HEK293T (cell line): ENCODE measurements at places on chromosomes 7 and 10.

- no peak for DNase-seq
Observed at GRCh38 chr7:114879554-114879953, 42.3 kb upstream of the MDFIC start.

GRCh38 chr7:111394891-111395290, 167.4 kb downstream of the IMMP2L start:
- DNase-seq, result no peak

GRCh38 chr7:32910195-32910594, 18.6 kb upstream of the KBTBD2 start:
- no peak for DNase-seq

- DNase-seq, result peak; percentile 79
Observed at GRCh38 chr10:118241229-118242137, 100.6 kb downstream of the FAM204A start.

GRCh38 chr7:156155988-156156733, 343.9 kb upstream of the SHH start:
- no peak for DNase-seq

- DNase-seq, result no peak
Observed at GRCh38 chr10:69951658-69952057, 101.0 kb upstream of the MACROH2A2 start.

DNA sequence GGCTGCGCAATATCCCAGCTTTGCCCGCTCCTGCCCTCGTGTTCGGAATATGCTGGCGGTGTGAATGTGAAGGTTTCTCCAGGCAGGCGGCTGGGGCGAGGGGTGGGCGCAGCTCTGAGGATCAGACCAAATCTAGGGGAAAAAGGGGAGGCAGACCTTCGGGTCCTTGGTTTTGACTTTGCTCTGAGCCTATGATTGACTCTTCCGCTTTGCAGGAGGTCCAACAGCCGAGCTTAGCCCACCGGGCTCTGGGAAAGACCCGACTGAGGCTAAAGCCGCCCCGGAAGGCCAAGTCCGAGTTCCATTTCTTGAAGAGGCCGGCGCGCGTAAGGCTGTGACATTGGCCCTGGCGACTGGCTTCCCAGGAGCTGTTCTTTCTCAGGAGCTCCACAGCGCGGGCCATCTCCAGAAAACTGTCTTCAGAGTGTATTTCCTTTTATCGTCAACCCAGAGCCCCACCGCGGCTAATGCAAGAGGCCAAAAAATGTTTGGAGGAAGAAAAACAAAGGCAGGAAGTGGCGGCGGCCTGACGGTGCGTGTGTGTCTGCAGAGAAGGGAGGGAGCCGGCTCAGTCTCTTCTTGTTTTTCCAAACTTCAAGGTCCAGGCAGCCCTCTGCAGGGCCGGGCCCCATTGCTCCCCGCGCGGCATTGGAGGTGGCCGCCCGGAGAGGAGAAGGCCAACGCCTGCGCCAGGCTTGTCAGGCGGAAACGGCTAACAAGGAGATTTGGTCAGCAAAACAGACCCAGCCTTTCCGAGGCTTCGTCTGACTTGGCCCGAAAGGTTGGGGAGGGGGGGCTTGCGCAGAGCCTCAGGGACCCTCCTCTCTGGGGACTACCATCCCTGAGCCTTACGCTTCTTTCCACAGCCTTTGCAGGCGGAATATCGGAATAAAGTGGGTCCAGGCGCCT, 3.6 kb upstream of the HOXA11 start:
- DNase-seq, result no peak

DNA sequence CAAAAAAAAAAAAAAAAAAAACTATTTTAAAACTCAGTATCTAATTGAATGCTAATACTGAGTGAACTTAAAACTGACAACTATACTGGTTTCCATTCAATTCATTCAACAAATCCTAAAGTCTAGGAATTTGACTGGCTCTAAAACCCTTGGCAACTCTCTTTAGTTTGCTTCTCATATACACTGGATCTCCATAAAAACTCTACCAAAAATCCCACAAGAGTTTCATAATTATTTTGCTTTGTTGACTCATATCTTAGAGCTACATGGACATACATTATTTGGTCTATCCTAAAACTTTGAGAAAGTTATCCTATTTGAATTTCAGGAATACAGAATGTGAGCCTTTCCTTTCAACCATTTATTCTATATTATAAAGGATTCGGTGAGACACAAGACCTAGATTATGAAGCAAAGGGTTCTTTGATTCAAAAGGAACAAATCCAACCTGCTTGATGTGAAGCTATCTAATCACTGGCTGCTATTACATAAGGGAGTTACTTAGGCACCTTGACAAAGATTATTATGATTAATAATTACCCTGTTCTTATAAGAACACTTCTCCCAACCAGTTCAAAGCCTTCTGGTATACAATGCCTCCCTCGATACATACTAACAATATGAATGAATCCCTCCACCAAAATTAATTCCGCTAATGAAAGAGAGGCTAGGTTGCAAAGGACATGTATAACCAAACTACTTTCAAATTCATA, 15.8 kb upstream of the KMT2E start:
- no peak for DNase-seq

GRCh38 chr10:11328264-11329061, 283.0 kb downstream of the USP6NL start:
- no peak for DNase-seq

GRCh38 chr7:30950197-30950596, 13.6 kb upstream of the GHRHR start:
- DNase-seq, result no peak

- DNase-seq, result peak; percentile 10
Observed at GRCh38 chr7:87148332-87148955, 3.8 kb upstream of the DMTF1 start.

GRCh38 chr7:112765105-112765504, 25.1 kb downstream of the TMEM168 start:
- DNase-seq, result no peak

DNA sequence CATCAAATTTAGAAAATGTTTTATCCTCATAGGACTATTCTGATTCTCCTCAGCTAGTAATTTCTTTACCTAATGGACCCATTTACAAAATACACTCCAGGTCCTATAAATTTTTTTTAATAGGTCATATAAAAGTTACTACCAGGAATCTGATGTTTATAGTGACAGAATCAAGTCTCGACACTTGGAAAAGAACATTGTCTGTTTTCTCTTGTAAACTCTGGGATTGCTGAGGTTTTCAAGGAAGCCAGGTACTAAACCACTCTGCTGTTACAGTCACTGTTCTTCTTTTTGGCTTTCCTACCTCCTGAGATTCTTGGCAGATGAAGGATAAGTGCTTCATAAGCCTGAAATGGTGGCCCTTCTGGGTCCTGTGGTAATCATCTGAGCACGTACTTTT, 493.1 kb downstream of the AUTS2 start:
- no peak for DNase-seq

- DNase-seq, result no peak
Observed at GRCh38 chr10:29554660-29555059, 80.1 kb downstream of the SVIL start.

DNA sequence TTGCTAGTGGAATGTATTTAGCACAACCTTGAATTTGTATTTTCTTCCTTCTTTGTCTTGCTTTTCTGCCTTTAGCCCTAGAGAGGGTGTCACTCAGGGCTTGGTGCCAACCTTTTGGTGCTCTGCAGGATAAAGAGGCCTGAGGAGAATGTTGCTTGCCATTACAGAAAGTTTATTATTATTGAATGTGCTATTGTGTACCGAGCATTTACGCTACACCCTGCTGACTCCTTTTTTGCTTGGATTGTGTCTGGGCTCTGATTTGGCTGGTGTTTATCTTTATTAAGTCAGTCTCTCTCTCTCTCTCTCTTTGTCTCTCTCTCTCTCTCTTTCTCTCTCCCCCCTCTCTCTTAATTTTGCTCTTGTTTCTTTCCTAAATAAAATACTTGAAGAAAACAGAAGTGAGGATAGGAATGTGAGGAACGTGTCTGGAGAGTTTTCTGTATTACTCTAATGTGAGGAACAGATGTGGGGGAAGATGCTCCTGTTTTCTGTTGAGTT, 284.4 kb upstream of the PHYHIPL start:
- DNase-seq, result no peak

GRCh38 chr7:132609906-132610520, 33.7 kb upstream of the PLXNA4 start:
- DNase-seq, result no peak

GRCh38 chr10:1370298-1370697, 314.1 kb downstream of the WDR37 start:
- no peak for DNase-seq

DNA sequence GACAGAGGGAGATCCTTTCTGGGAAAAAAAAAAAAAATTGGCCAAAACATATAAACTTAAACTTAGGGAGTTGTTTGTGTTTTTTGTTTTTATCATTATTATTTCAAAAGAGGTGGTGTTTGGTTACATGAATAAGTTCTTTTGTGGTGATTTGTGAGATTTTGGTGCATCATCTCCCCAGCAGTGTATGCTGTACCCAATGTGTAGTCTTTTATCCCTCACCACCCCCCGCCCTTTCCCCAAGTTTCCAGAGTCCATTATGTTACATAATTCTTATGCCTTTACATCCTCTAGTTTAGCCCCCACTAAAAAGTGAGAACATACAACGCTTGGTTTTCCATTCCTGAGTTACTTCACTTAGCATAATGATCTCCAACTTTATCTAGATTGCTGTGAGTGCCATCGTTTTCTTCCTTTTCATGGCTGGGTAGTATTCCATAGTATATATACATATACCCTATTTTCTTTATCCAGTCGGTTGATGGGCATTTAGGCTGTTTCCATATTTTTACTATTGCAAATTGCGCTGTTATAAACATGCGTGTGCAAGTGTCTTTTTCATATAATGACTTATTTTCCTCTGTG, 148.1 kb upstream of the ZNF92 start:
- no peak for DNase-seq

DNA sequence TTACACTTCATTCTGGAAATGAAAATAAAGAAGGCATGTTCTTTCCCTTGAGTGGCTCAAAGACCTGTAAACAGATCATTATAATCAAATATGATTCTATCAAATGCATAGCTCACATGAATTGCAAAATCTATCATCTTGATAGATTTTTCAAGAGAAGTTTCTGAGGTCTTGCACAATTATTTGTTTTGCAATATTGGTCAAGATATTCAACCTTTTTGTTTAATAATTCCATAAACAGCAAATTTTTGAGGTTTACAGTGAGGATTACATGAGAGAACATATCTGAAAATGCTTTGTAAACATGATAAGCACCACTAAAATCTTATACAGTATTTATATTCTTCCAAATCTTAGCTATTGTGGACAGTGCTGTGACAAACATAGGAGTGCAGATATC, 160.8 kb downstream of the HDAC9 start:
- DNase-seq, result no peak
